GF-D8 (cell line): ENCODE measurements at places on chromosomes 2 and 18.

- DNase-seq: no peak
Measured at GRCh38 chr18:5574843-5575242, 31.0 kb upstream of the EPB41L3 start.

- DNase-seq: no peak
Measured at GRCh38 chr2:238587776-238588660, 161.3 kb downstream of the ASB1 start.

DNA sequence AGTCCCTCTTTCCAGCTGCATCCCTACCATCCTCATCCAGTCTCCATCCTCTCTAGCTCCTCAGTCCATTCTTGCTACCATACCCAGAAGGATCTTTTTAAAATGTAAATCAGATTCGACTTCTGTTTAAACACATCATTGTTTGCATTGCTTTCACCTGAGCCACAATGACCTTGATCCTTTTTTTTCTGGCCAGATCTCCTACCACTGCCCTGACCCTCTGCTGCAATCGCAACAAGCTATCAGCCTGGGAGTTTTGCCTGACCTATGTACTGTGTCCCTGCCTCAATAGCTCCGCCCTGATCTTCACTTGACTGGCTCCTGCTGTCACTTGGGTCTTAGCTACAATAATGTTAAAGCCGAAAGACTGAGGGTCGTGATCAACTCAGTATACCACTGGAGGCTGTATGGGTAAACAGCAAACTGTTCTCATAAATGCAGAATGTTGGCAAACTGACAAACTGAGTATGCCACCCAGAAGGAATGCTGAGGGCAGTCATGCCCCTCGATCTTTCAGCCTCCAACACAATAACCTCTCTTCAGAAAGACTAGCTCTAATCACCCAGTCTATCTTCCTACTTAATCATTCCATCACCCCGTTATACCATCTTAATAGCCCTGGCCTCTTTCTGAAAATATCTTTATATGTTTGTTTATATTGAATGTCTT is 2.6 kb upstream of the RBM43 start:
- no peak for DNase-seq

GRCh38 chr18:76962851-76963250 is 140.5 kb downstream of the ZNF236 start:
- no peak for DNase-seq

DNA sequence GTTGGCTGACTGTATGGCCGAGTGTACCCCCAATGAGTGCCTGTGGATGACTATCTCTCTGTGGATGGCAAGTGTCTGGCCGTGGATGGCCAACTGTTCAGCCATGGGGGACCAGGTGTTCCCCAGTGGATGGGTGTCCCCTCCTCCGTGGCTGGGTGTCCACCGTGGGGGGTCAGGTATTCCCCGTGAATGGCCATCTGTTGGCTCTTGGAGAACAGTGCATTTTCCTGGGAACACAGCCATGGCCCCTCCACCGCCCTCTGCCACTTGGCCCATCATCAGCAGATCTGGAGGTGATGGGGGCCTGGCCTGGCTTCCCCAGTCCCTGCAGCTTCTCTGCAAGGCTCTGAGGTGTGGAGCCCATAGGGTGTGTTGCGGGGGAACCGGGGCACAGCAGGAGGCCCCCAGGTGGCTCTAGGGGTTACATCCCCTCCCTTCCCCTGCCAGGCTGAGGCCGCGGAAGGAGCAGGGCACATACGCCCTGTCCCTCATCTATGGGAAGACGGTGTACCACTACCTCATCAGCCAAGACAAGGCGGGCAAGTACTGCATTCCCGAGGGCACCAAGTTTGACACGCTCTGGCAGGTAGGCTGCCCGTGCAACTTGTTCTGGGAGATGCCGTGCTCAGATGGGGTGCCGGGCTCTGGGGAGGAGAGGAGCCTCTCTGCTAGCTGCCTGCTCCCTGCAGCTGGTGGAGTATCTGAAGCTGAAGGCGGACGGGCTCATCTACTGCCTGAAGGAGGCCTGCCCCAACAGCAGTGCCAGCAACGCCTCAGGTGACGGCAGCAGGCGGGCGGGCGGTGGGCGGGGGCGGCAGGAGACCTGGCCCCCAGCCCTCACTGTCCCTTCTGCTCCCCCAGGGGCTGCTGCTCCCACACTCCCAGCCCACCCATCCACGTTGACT is 19.3 kb downstream of the ZAP70 start:
- DNase-seq: no peak
